ENCODE measurements at places on chromosomes 5 and 9. TPM values are rescaled to one million over a fixed set of nuclear protein-coding genes. Genes with fewer than 3 reads are reported as not detected.

DNA sequence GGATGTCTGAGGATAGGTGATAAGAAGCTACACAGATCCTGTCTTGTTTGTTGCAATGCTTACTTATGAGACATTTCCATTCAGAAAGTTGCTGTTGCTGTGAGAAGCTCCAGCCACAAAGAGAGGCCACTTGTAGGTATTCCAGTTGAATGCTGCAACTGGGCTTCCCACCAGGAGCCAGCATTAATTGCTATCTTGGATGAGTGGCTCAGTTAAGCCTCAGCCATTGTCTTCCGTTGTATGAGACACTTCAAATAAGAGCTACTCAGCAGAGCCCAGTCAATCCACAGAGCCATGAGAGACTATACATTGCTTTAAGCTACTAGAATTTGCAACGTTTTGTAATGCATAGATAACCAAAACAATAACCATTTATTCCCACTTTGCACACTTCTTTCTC is 104.3 kb upstream of the ARRDC3 start:
- DNase-seq, result no peak

DNA sequence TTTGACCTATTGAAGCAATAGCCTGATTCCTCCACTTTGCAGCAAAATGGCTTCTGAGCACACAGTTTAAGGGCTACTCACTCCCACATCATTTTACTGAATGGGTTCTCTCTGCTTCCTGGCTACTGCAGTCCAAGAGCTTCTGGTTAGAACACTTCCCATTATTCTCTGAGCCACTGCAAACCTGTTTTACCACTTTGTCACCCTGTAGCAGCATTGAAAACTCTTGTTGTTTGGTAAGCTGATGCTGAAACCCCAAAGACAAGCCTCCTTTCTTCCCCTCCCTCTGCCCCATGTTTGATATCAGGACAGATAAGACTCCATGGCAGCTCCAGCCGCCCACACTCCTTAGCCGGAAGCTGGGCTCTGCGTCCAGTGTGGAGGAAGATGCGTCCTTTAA is 84.4 kb upstream of the RARS1 start:
- no peak for DNase-seq

GRCh38 chr5:109844148-109844547 is 154.4 kb downstream of the MAN2A1 start:
- DNase-seq, result no peak

DNA sequence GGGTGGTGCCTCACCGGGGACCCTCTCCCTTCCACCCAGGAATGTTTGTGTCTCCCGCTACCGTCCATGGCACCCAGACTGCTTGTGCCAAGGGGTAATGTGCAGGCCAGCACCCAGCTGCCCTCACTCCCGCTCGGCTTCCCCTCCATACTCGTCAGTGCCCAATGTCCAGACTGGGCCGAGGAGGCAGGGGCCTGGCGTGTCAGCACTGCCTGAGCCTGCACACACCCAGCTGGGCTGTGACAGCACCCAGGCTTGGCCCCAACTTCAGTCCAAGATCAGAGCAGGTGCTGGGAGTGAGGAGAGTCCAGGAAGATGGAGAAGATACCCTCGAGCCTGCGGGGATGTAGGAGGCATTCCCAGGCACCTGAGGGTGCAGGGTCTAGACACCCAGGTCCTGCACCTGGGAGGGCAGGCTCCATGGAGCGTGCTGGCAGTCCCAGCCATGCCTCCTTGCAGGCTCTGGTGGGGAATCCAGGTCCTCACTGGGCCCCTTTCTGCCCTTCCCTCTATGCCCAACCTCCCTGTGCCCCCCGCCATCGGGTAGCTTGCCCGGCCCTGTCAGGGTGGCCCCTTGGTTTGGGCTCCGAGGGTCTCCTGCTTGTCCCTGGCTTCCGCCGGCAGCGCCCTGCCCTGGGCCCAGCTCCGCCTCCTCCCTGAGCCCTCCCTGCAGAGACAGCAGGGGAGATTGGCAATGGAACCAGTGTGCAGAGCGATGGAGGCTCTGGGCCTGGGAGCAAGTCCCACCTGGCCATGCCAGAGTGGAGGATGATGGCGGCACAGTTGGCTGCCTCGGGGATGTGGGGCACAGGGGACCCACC is 250.8 kb upstream of the EDIL3 start:
- peak; percentile 18 for DNase-seq

Gene PDE6A
- under 0.01 TPM for total RNA-seq

- DNase-seq, result no peak
These were observed 313.8 kb downstream of the FAM170A start for GRCh38 chr5:119943148-119943547.

DNA sequence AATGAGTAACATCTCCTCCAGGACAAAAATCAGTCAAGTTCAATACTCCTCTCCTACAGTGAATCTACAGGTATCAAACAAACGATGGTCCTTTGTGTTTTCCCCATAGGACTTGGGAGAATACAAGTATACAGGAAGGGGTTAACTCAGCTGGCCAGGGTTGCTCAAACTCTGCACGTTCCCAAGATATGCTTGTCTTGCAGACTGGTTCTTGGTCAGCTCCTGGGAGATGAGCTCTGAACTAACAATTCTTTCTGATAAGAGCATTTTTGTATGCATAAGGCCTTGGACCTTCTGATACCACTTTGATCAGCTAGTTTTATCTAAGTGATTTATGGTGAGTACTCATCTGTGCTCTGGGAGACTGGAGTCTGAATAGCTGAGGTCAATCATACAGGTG is 42.1 kb downstream of the LOX start:
- DNase-seq, result no peak

DNA sequence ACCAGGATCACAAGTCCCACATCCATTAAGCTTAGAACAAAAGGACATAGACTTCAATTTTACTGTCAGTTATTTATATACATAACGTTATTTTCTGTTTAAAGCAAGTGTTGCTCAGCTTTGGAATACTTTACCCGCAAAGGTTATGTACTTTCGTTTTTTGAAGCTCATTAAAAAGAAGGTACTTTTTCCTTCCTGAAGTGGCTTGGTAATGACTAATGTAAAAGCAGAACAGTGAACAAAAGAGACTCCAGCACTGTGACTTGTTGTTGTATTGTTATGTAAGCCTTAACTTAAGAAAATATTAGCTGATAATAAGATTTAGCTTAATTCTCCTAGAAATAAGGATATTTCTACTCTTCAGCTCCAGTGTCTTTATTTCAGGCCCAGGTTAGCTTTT is 97.3 kb upstream of the SLCO6A1 start:
- DNase-seq, result no peak

DNA sequence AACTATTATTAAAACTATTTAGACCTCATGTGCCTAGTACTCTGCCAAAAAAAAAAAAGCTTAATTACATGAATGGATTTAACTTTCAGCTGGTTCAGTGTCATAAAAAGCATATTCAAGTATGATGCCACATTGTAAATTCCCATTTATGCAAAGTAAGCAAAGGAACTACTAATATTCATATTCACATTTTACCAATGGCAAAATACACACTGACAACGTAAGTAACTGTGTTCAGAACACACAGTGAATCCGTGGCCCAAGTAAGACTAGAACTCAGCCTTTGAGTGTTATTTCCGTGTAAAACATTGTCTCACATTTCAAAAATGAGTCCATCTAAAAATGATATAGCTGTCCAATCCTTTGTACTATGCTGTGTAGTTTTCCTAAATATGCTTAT is 56.8 kb downstream of the PPP2R2B start:
- no peak for DNase-seq

DNA sequence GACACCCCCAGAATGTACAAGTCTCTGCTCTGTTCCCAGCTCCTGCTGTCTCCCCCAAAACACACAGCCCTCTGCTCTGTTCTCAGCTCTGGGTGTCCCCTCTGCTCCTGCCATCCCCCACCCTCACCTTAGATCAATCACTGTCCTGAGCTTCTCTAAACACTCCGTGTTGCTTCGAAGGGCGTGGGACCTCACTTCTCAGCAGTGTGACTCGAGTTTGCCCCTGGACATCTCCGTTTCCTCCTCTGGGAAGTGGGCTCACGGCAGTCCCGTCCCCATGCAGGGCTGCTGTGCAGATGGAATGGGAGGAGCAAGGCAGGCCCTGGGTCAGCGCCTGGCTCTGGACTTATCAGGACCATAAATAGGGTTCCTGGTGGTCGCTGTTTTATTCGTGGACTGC is 98.0 kb upstream of the RAPGEF1 start:
- peak; percentile 43 for DNase-seq

GRCh38 chr5:56938858-56939257 is 13.1 kb downstream of the MIER3 start:
- DNase-seq, result no peak

DNA sequence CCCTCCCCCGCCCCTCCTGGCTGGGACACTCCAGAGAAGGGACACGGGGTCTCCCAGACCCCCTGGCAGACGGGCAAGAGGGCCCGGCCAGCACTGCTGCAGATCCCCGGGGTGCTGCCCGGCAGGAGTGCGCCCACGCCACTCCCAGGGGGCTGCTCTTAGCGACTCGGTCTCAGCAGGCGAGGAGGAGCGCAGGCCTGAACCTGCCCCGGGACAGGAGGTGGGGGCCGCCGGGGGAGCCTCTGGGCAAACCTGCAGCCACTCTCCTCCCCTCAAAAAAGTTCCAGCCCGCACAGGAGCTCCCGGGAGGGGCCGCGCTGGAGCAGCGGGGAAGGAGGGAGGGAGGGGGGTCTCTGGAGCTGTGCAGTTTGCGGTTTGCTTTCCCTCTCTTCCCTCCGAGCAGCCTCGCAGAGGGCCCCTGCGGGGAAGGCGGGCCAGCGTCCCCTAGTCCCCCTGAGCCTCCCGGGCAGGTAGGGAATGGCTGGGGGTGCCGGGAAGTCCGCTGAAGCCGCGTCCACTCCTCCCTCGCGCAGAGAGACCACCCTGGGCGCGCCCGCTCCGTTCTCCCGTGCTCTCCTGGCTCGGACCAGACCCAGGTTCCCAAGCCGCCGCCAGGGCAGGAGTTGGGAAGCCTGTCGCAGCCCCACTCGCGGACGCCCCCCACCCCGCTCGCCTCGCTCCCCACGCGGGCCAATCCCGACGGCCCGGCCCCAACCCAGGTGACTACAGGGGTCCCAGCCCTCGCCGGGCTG is 44.2 kb downstream of the NACC2 start:
- DNase-seq, result peak; percentile 90

GRCh38 chr5:113187906-113188305 is 211.3 kb downstream of the DCP2 start:
- DNase-seq, result no peak

GRCh38 chr9:33660772-33661171 is 134.6 kb upstream of the PRSS3 start:
- no peak for DNase-seq

GRCh38 chr9:79247021-79247420 is 324.7 kb upstream of the TLE4 start:
- DNase-seq, result no peak

- DNase-seq, result peak; percentile 92
These were observed 11.9 kb upstream of the NXNL2 start for GRCh38 chr9:88523056-88523455.

DNA sequence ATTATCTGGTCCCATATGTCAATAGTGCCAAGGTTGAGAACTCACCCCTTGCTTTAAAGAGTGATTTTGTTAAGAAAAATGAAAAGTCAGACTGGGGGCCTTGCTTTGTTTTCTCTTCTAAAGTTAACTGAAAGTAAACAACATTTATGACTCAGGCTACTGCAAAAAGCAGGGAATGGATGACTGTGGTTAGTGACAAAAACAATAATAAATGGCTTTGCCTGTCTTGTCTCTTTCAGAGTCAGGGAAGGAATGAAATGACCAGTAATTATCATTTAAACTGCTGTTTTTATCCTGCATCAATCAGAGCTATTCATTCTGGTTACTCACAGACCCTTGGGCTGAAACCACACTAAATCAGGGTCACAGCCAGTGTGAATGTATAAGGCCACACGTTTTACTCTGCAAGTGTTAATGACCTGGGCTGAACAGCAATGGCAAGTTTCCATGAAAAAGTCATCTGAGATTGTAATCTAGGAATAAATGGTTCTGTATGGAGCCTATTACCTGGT is 112.2 kb downstream of the ZNF608 start:
- DNase-seq, result peak; percentile 81

Gene DMRT2
- total RNA-seq, result not detected

- peak; percentile 94 for DNase-seq
These were observed 10.8 kb upstream of the PRRC2B start for GRCh38 chr9:131382850-131383729.

GRCh38 chr9:113462781-113463286 is 693 bp upstream of the RGS3 start:
- DNase-seq, result peak; percentile 73

GRCh38 chr9:89879276-89879675 is 274.5 kb downstream of the GADD45G start:
- DNase-seq, result peak; percentile 42

DNA sequence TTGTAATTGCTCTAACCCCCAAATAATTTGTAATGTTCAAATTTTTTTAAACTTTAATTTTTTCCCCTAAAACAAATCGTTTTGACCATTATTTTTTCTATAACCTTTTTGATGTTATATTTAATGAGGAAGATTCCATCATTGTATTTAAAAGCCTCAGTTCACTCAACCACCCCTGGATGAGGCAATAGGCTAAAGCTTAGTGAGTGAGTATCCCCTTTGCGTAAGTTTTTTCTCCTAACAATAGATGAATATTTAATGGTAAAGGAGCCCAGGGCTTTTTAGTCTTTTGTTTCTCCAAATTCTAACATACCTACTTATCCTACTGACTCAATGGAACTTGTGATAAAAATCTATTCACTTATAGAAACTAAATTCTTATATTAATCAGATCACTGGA is 38.1 kb downstream of the ALDH1A1 start:
- no peak for DNase-seq

DNA sequence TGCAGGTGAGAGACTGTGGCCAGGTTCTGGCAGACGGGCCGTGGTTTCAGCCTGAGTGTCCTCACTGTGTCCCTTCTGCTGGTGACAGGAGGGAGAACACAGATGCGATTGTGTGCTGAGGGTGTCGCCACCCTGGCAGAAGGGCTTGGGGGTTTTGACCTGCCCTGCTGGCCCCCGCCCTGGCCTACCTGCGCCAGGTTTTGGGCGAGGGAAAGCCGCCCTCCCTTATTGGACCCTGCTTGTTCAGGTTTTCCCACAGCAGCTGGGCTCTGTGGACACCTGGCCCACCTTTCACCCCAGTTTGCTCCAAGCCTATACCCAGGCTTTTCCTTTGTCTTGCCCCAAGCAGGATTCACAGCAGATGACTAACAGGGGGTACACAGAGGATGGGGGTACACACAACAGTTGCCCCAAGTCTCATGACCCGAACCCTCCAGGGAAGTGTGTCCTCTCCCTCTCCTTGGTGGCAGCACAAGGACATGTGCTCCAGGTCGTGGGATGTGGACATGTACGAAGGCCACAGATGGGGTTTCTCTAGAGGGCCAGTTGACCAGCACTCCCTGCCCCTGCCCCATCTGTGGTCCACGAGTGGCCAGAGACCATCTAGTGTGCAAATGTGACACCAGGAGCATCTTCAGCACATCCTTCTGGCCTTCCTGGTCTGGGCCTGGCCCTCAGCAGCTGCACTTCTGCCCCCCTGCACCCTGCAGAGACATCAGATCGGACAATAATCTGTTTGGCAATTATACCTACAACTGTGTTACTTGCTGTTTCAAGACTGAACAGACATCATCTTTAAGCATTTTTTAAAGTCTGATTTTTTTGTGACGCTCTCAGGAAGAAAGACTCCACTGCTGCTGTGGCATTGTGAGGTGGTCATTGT is 265.8 kb upstream of the IRX4 start:
- DNase-seq, result no peak

Gene ZDHHC21
- total RNA-seq, result 10.6 TPM

All from osteoblast (primary cell).